ENCODE measurements at places on chromosomes 7 and 10. TPM values are rescaled to one million over a fixed set of nuclear protein-coding genes. Genes with fewer than 3 reads are reported as not detected.

DNA sequence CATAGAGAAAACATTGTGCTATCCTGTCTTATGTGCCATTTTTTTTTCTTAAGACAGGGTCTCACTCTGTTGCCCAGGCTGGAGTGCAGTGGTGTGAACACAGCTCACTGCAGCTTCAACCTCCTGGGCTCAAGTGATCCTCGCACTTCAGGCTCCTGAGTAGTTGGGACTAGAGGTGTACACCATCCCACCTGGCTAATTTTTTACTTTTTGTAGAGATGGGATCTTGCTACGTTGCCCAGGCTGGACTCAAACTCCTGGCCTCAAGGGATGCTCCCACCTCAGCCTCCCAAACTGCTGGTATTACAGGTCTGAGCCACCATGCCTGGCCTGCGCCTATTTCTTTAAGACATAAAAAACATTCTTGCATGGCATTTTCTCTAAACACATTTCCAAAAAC lies 20.6 kb downstream of the LYZL1 start:
- no peak for DNase-seq

- no peak for DNase-seq
Observed at GRCh38 chr7:151086802-151087244, 548 bp downstream of the AGAP3 start.

GRCh38 chr7:46220066-46220630 lies 299.1 kb upstream of the IGFBP3 start:
- DNase-seq: no peak

- DNase-seq: no peak
Observed at GRCh38 chr7:122790591-122790990, 87.9 kb upstream of the RNF148 start.

DNA sequence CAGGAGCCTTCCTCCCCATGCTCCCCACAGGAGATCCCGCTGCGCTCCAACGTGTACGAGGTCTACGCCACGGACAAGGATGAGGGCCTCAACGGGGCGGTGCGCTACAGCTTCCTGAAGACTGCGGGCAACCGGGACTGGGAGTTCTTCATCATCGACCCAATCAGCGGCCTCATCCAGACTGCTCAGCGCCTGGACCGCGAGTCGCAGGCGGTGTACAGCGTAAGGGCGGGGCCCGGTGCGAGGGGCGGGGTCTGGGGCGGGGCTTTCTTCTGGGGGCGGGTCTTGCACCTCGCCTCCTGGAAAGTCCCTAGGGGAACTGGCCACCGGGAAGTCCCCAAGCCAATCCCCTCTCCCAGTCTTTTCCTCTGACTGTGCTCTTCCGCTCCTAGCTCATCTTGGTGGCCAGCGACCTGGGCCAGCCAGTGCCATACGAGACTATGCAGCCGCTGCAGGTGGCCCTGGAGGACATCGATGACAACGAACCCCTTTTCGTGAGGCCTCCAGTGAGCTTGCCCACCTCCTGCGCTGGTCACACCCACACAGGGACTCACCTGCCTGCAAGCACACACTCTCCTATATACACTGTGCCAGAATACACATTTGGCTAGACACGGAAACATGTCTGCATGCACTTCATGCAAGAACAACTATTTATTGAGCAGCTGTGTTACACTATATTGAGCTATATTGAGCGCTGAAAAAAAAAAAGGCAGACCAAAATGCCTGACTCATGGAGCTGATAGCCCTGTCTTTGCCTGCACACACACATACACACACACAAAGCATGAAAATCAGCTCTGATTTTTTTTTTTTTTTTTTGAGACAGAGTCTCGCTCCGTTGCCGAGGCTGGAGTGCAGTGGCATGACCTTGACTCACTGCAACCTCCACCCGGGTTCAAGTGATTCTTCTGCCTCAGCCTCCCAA lies 32.7 kb upstream of the VSIR start:
- no peak for DNase-seq

GRCh38 chr7:20217193-20217948 lies at the start of gene MACC1:
TSS of gene MACC1 (minus strand) at chr7:20217384. CDS start at chr7:20161862, 55,522 bp downstream.
- DNase-seq: no peak

DNA sequence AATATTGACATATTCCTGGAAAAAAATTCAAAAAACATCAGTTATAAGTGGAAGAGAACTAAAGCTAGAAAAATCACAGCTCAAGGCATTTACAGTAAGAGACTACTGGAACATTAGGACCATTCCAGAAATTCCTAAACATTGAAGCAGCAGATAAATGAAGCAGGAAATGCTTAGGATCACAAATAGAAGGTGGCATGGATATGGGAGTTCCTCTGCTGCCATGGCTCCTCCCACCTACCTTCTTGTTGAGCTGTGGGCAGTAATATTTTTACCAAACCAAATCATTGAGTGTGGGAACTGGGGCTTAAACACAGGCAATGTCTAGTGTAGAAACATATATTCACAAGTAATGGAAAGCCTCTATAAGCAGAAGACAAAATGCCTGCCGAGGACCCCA lies 292.8 kb downstream of the ANKRD7 start:
- no peak for DNase-seq

- no peak for DNase-seq
Observed at GRCh38 chr10:87552248-87552929, 47.7 kb downstream of the MINPP1 start.

DNA sequence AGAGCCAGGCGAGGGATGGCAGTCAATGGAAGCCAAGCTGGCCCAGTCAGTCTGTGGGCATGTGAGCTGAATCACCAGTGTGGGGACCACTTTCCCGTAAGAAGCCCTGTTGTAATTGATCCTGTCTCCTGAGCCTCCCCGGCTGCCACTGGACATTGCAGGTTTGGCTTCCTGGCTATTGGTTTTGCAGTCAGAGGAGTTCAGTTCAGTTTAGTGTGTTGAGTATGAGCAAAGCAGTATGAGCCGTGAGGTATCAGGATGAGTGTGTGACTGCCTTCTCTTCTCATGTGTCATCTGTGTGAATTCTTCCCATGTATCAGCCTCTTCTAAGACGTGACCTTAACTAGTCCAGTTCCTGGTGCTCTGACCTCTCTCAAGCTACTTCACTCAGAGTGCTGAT lies 227.4 kb downstream of the PRKG1 start:
- no peak for DNase-seq

- no peak for DNase-seq
Observed at GRCh38 chr7:11221984-11222383, 248.3 kb downstream of the PHF14 start.

GRCh38 chr10:93873420-93874115 lies 20.2 kb upstream of the SLC35G1 start:
- DNase-seq: no peak

DNA sequence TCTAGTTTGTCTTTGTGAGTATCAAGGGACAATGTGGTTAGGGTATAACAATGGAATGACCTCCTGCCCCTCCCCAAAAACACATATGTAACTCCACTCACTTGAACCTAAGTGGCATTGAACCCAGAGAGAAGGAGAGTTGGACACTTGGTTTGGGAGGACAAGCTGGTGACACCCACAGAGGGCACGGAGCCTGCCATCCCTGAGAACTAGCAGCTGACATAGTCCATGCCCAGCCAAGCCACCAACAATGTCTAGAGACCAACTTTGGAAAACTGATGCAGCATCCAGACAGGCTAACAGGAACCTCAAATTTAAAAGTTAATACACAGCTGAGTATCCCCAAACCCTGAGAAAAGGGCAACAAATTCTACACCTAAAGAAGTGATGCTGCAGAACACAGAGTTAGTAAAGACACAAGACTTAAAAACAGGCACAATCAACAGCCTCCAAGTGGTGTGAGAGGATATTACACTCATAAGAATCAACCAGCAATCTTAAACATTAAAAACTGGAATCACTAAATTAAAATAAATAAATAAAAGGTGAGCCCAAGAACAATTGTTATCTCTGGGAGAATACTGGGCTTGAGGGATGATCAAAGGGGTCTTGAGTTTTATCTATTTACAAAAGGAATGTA lies 27.2 kb downstream of the NUDCD3 start:
- DNase-seq: no peak

- peak; percentile 43 for DNase-seq
Observed at GRCh38 chr7:75611557-75612178, 119.5 kb downstream of the SPDYE5 start.

- no peak for DNase-seq
Observed at GRCh38 chr7:124688991-124689390, 76.6 kb downstream of the GPR37 start.

The VPS37D gene
- 1.1 TPM for total RNA-seq

The WEE2 gene
- not detected for total RNA-seq

The HECTD2 gene
- 26.4 TPM for total RNA-seq

The COL26A1 gene
- 0.20 TPM for total RNA-seq

The WNT8B gene
- not detected for total RNA-seq

The PDK4 gene
- 723 TPM for total RNA-seq
